ENCODE measurements at places on chromosomes 13 and 19.
A peak's percentile ranks its signal among the peaks of the same experiment; 100 is the strongest.

GRCh38 chr19:52638601-52639000 is 446 bp upstream of the ZNF83 start:
- no peak for DNase-seq

- no peak for DNase-seq
Observed at GRCh38 chr19:10643968-10644259, 10.2 kb upstream of the ILF3 start.

DNA sequence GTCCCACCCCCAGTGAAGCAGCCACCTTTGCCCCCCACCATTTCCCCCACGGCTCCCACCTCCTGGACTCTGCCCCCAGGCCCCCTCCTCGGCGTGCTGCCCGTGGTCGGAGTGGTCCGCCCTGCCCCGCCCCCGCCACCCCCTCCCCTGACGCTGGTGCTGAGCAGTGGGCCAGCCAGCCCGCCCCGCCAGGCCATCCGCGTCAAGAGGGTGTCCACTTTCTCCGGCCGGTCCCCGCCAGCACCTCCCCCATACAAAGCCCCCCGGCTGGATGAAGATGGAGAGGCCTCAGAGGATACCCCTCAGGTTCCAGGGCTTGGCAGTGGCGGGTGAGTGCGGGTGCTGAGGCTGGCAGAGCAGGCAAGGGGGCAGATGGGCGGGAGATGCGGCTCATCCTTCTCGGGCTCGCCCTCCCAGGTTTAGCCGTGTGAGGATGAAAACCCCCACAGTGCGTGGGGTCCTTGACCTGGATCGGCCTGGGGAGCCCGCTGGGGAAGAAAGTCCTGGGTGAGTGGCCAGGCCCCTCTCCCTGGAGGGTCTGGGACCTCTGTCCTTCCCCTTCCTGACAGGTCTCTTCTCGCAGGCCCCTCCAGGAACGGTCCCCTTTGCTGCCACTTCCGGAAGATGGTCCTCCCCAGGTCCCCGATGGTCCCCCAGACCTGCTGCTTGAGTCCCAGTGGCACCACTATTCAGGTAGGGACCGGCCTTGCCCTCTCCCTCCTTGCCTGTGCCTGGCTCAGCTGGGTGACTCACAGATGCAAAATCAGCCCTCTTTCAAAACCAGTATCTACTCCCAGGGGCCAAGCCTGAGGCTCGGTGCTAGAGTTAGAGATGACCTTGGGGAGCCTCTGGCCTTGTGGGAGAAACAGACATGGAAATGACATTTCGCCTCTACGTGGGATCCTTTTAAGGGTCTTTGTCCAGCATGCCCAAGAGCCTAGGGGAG is 8.8 kb downstream of the IGFLR1 start:
- DNase-seq = no peak

DNA sequence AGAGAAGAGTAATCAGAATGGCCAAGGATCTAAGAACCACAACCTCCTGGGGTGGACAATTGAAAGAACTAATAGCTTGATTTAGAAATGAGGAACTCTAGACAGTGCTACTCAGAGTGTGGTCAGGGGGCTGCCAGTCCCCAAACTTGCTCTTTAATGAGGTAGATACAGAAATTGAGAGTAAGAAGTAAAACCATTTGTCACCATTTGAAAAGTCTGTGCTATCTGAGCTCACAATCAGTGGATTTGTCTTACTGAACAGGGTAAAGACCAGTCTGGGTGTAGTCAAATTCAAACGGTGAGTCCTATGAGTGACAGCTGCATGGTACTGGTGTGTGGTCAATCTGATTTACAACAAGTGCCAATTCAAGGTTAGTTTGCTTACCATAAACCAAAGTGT is 118.9 kb downstream of the KL start:
- no peak for DNase-seq

DNA sequence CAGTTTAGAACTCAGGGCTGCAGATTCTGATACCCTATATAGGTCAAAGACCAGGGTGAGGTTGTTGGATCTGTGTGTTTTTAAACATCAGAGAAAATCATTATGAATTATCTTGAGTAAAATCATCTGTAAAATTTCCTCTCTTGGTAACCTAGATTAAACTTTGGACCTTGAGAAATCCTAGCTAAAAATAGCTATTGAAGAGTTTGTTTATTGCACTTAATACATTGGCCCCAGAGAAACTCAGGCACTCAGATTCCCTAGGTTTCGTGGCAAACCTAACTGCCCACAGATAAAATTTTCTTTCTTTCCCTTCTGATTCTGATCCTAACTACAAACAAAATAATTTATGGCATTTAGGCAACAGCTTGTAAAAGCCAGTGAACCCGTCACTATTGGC is 102.3 kb downstream of the GPC6 start:
- DNase-seq = no peak

- DNase-seq = peak; percentile 9
Observed at GRCh38 chr19:39684267-39684666, 20.0 kb upstream of the LGALS14 start.

DNA sequence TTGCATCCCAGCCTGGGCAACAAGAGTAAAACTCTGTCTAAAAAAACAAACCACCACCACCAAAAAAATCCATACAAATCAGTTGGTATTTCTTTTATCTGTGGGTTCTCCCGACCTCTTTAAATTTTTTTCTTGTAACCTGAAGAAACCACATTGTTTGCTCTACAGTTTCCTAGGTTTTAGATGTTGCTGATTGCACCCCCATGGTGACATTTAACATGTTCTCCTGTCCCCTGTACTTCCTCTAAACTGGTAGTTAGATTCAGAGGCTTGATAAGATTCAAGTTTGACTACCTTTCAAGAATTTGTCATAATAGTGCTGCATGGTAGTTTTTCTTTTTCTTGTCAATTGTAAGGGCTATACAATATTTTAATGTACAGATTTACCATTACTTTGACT is 24.0 kb downstream of the ALG5 start:
- DNase-seq = no peak

GRCh38 chr19:6890938-6891337 is 3.6 kb downstream of the ADGRE1 start:
- no peak for DNase-seq

DNA sequence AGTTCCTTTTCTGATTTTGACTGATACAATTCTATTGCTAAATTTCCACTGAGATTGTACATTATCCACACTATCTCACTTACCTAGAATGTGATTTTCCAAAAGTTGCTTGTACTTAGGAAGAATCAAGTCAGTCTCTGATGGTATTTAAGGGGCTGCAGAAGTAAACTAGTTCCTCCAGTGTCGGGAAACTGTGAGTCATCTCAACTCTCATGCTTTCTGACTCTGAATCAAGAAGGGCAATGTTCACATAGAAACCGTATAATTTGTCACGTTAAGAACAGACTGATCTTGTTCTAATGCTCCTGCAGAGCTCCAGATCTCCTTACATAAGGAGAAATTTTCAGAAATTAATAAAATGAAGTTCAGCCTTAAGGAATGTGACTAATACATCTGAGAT is 369.3 kb downstream of the KLF5 start:
- DNase-seq = peak; percentile 81

DNA sequence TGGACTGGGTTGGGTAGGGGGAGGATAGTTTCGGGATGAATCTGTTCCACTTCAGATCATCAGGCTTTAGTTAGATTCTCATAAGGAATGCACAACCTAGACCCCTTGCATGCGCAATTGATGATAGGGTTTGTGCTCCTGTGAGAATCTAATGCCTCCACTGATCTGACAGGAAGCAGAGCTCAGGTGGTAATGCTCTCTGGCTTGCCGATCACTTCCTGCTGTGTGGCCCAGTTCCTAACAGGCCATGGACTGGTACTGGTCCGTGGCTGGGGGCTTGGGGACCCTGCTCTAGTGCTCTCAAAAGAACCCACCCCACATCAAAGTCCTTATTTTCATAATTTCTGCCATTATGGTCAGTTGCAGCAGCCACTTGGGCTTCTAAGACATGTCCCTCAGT is 30.1 kb downstream of the DNAJC3 start:
- DNase-seq = no peak

DNA sequence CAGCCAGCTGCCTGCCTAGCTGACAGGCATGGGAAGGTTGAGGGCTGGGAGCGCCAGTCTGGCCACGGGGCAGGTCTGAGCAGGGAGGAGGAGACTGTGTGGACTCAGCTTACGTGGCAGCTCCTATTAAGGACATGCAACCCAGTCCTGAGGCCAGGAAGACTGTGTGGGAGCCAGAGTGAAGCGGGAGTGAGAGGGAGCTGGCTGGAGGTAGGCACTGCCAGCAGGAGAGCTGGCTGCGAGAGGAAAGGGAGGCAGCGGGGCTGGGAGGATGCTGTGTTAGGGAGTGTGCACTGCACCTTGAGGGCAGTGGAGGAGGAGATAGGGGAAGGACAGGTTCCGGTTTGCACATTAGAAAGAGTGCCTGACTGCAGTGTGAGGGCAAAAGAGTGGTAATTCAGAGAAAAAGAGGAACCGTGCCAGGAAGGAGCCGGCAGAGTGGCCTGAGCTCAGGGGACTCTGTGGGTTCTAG is 99.2 kb downstream of the SLC7A1 start:
- DNase-seq = peak; percentile 75

GRCh38 chr19:55136399-55137102 is 12.5 kb downstream of the TNNT1 start:
- DNase-seq = no peak

DNA sequence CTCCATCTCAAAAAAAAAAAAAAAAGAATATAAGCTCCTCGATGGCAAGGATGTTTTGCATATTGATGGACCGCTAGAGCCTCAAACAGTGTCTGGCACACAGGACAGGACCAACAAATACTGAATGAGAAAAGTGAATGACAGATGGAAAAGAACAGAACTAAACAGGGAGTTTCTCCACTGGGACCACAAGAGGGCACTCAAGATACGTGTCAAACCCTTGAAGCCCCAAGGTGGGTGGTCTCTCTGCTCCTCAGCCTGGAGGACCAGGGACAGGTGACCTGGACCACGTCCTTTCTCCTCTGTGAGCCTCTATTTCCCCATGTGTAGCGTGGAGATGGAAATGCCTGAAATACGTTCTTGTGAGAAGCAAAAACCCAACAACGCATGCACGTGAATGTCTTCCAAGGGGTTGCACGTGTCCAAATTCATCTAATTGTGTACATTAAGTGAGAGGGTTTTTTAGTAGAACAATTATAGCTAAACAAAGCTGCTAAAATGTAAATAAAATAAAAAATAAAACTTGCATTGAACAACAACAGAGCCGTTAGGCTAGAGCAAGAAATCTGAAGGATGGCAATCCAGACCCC is 5.7 kb upstream of the CDC42EP5 start:
- DNase-seq = peak; percentile 55

- DNase-seq = no peak
Observed at GRCh38 chr19:9947441-9947840, 11.1 kb upstream of the OLFM2 start.

DNA sequence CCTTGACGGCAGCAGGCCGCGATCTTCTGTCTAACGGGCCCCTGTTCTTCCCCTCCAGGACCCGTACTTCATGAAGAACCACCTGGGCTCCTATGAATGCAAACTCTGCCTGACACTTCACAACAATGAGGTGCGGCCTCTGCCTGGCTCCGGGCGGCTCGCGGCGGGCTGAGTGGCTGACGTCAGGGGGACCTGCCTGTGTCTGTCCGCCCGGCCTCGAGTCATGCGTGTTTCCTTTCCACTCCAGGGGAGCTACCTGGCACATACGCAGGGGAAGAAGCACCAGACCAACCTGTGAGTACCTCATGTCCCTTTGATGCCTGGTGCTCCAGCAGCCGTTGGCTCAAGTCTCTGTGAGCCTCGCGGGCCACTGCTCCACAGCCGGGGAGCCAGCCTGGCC is 4.6 kb upstream of the AMH start:
- no peak for DNase-seq

GRCh38 chr13:94710881-94711560 is 1.3 kb downstream of the SOX21 start:
- DNase-seq = no peak

- DNase-seq = no peak
Observed at GRCh38 chr19:28793391-28794168, 419.4 kb downstream of the UQCRFS1 start.

- no peak for DNase-seq
Observed at GRCh38 chr19:11261971-11262839, at the start of gene DOCK6. Gene DOCK6 (minus strand): TSS chr19:11262524. CDS start chr19:11262440, 84 bp downstream.

DNA sequence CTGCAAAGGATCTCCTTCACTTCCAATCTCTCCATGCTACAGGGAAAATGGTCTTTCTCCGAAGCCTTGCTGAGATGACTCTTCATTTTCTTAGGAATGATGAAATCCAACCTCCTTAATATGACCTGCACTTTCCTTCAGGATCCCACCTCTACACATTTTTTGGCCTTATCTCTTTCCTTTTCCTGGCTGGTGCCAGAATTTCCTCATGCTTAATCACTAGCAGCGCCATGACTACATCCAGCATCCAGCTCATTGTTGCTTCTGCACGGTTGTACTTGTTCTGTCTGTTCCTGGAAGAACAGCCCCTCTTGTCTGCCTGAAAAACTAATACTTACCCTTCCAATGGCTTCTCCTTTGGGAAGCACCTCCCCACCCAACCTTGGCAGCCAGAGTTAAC is 68.4 kb downstream of the TEX26 start:
- DNase-seq = no peak
